ENCODE measurements at places on chromosomes 11 and 22.

DNA sequence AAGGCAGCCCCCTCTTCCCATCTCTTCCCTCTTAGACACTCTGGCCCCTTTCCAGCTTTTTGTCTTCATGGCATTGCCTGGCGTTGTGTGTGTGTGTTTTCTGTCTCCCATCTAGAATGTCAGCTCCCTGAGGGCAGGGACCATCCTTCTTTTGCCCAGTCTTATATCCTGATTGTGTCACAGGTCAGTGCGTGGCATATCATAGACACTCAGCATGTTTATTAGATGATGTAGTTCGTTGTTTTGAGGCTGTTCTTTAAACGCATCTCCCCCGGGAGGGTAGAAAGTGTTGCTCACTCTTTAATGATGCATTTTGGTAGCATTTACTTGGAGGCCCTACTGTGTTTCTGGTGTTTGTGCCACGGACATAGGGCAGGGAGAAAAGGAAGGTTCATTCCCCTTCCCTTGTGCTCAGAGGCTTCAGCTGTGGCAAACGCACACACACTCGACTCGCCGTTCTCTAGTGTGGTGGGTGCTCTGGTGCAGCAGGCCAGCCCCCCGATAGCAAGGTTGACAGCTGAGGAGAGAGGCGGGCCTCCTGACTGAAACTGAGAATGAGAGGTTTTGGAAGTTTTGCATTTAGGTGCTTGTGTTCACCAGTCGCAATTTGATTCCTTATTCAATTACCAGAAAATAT, 60.2 kb downstream of the TNRC6B start:
- DNase-seq: no peak

DNA sequence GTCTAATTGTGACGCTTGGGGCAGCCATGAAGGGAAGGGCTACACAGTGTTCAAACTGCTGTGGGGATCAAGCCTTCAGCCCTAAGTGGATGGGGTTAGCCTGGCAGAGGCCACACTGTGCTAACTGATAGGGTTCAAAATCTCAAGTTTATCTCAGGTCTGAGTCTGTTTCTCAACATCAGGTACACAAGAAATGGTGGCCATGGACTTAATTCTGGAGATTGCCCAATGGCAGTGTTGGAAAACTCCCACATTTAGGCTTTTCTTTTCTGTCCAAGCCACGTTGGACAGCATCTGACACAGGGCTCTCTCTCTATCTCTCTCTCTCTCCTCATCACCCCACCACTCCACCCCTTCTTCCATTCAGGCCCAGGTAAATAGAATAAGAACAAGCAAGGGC, 10.9 kb upstream of the DGAT2 start:
- DNase-seq: no peak

DNA sequence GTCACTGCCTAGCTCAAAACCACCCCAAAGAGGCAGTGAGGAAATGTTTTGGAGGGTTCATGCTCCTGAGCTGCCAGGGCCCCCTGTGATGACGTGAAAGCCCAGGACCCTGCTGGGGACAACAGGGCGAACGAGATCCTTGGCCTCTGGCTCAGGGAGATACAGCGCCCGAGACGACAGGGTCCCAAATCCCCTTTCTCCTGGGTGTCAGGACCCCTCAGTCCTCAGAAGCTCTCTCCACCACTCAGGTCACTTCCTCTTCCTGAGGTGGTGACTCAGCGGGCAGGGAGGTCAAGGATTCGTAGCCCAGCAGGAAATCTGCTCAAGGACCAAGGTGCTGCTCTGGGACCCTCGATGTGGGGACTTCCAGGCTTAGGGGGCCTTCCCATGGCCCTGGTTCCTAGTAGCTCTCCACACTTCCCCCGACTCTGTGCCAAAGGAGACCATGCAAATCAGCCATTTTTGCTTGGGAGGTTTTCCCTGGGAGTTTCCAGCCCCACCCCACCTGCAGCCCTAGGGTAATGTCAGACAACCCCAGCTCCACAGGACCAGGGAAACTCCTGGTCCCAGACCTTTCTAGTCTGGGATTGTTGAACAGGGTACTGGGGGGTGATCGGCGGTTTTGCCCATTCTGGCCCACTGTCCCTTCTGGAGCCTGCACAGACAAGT, 12.8 kb downstream of the BCL9L start:
- DNase-seq: peak; percentile 85

DNA sequence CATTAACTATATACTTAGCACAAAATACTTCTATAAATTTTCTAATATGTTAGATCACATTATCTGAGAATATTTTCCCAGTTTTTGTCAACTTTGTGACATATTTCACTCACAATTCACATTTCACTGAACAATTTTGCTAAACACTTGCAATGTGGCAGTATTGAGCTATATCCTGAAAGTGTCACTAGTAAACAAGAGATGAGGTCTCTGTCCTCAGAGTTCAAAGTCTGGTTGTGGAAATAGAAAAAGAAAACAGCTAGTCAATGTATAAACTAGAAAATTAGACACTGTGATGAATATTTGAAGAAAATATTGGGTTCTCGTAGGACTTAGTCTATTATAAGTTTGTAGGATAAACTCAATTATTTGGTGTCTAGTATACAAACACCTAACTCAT, 87.4 kb upstream of the CHORDC1 start:
- peak; percentile 45 for DNase-seq

GRCh38 chr11:74471668-74472429, 4.5 kb upstream of the KCNE3 start:
- DNase-seq: no peak

GRCh38 chr11:70637949-70638583, 239.7 kb downstream of the CTTN start:
- DNase-seq: no peak

- DNase-seq: no peak
These were observed 9.7 kb upstream of the PIWIL4 start for GRCh38 chr11:94557421-94557820.

DNA sequence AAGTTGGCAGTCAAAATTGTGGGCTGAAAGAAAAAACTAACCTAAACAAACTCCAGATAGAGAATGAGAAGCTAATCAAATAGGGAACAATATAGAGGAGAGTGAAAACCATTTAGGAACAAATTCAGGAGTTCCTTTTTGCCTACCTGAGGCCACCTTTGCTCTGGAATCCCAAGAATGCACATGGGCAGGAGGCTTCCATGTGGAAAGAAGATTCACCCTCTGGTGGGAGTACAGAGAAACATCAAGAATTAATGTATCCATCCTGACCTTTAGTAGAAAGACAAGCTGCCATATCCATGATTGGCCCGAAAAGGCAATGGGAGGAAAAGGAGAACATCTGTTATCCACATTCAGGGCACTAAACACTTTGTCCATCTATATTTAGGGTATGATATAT, 35.0 kb upstream of the MRGPRX1 start:
- DNase-seq: no peak

DNA sequence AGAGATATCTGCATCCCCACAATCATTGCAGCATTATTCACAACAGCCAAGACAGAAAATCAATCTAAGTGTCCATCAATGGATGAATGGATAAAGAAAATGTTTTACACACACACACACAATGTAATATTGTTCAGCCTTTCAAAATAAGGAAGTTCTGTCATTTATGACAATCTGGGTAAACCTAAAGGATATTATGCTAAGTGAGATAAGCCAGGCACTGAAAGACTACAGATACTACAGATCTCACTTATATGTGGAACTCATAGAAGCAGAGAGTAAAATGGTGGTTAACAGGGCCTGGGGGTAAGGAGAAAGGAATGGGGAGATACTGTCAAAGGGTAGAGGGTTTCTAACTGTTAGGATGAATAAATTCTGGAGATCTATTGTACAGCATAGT, 36.0 kb upstream of the EED start:
- DNase-seq: no peak

Data from DMS53 (cell line).